ENCODE measurements at places on chromosomes 12 and 14.

GRCh38 chr14:85315733-85316290 is 214.1 kb upstream of the FLRT2 start:
- DNase-seq = no peak

- no peak for DNase-seq
Observed at GRCh38 chr12:29159661-29160060, 10.6 kb downstream of the FAR2 start.

DNA sequence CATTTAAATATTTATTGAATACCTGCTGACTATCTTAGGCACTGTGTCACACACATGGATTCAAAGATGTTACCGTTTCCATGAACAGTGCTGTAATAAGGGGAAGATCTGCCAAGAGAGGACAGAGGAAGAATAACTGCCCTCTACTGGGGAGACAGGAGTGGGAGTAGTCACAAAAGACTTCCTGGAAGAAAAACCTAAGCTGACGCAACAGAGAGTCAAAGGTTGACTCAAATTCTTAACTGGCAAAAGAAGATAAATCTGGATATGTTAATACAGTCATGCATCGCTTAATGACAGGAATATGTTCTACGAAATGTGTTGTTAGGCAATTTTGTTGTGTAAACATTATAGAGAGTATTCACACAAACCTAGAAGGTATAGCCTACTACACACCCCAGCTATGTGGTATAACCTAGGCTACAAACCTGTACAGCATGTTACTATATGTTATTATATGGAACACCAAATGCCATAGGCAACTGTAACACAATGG is 51.5 kb downstream of the DCAF5 start:
- DNase-seq = peak; percentile 66

DNA sequence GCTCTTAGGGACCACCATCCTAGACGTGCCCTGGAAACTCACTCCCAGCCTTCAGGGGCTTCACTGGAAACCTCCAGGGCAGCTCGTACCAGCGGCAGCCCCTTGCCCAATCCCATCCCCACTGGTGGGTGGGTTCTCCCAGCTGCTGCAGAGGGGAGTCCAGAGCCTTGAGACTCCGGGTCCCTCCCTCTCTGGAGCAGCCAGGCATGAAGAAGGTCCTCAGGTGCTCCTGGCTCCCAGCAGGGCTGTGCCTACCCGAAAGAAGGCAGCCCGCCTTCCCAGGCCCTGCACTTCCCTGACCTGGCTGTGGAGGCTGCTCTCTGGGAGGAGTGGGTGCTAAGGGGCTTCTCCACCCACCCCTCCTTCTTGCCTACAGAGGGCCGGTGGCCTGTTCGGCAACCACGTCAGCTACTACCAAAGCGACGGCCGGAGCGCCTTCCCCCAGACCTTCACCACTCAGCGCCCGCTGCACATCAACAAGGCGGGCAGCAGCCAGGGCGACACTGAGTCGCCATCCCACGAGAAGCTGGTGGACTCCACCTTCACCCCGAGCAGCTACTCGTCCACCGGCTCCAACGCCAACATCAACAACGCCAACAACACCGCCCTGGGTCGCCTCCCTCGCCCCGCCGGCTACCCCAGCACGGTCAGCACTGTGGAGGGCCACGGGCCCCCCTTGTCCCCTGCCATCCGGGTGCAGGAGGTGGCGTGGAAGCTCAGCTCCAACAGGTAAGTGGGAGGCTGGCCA is 115.5 kb upstream of the FKBP4 start:
- no peak for DNase-seq

GRCh38 chr12:130126023-130126432 is 36.2 kb upstream of the FZD10 start:
- no peak for DNase-seq

GRCh38 chr12:31390991-31391390 is 65.0 kb upstream of the SINHCAF start:
- DNase-seq = no peak

GRCh38 chr12:31008961-31009840 is 64.5 kb upstream of the DDX11 start:
- DNase-seq = no peak

GRCh38 chr12:119222222-119222951 is 43.7 kb downstream of the HSPB8 start:
- no peak for DNase-seq

DNA sequence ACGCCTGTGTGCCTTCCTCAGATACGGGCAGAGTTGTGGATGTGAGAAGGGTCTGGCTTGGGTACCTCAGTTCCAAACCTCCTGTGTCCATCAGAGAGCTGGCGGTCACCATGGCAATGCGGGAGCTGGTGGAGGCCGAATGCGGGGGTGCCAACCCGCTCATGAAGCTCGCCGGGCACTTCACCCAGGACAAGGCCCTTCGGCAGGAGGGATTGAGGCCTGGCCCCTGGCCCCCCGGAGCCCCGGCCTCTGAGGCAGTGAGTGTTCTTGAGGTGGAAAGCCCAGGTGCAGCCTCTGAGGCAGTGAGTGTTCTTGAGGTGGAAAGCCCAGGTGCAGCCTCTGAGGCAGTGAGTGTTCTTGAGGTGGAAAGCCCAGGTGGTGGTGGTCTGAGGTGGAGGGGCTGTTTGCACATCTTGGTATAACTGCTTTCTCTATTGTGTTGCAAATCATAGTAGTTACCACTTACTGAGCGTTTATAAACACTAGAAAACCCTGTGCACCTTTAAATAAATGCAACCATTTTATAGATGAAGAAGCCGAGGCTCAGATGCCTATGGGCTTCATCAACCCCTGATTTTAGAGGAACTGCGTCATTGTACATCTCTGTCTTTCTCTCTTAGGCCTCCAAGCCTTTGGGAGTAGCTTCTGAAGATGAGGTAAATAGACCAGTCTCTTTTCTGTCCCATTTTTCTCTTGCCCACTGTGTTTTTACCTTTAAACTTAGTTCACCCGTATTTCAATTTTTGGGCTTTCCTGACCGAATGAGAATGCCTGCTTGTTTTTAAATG is 976 bp downstream of the PEX5 start:
- peak; percentile 10 for DNase-seq

GRCh38 chr12:62250671-62251608 is 9.3 kb upstream of the USP15 start:
- no peak for DNase-seq

GRCh38 chr14:72942934-72943333 is 16.7 kb downstream of the DCAF4 start:
- no peak for DNase-seq

DNA sequence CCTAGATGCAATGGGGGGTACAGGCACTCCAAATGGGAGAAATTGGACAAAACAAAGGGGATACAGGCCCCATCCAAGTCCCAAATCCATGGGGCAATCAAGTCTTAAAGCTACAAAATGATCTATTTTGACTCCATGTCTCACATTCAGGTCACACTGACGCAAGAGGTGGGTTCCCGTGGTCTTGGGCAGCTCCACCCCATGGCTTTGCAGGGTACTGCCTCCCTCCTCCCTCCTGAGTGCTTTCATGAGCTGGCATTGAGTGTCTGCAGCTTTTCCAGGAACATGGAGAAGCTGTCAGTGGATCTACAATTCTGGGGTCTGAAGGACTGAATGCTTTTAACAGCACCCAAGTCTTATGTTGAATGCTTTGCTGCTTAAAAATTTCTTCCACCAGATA is 274.5 kb upstream of the LRIG3 start:
- no peak for DNase-seq

DNA sequence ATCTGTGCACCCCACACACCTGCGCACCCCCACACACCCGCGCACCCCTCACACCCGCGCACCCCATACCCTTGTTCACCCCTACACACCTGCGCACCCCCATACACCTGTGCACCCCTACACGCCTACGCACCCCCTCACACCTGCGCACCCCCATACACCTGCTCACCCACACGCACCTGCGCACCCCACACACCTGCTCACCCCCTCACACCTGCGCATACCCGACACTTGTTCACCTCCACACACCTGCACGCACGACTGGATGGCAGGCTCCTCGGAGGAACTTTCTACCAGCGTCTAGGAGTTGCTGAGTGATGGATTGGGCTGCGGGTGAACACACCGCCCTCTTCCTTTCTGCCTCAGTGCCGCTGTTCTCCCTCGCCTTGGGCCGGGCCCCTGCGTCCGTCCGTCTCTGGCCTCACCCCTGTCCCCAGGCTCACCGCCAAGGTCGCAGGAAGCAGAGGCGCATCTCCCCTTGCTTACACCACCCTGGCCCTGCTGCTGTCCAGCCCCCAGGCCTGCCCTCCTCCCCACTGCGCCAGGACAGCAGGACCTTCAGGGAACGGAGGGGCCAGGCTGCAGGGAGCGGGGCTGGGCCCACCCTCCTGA is 20.7 kb upstream of the TMEM106C start:
- DNase-seq = no peak

- DNase-seq = no peak
Observed at GRCh38 chr14:22479132-22479531, 109.9 kb downstream of the DAD1 start.

DNA sequence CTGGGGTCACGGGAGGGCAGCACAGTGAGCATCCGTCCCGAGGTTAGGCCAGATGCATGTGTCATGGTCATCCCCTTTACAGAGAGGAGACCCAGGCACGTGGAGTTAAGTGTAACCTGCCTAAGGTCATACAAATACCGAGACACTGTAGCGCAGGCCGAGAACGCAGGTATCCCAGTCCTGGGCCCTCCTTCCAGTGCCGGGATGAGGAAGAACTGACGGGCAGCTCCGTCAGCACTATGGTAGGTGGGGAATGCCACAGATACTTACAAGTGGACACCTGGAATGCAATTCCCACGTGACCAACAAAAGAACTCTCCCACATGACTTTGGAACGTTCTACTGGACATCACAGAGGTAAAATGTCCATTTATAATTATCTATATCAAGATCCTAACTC is 8.7 kb upstream of the TMEM229B start:
- DNase-seq = no peak

GRCh38 chr12:95316798-95317197 is 99.2 kb downstream of the VEZT start:
- DNase-seq = no peak

DNA sequence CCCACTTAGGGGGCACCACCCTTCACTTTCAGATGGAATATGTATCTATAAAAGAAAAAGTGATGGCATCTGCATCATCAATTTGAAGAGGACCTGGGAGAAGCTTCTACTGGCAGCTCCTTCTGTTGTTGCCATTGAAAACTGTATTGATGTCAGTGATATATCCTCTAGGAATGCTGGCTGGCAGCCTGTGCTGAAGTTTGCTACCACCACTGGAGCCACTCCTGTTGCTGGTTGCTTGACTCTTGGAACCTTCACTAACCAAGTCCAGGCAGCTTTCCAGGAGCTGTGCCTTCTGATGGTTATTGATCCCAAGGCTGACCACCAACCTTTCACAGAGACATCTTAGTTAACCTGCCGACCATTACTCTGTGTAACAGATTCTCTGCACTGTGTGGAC is 44.7 kb downstream of the RIMKLB start:
- peak; percentile 46 for DNase-seq

- DNase-seq = no peak
Observed at GRCh38 chr12:130982565-130983225, 29.0 kb downstream of the ADGRD1 start.

DNA sequence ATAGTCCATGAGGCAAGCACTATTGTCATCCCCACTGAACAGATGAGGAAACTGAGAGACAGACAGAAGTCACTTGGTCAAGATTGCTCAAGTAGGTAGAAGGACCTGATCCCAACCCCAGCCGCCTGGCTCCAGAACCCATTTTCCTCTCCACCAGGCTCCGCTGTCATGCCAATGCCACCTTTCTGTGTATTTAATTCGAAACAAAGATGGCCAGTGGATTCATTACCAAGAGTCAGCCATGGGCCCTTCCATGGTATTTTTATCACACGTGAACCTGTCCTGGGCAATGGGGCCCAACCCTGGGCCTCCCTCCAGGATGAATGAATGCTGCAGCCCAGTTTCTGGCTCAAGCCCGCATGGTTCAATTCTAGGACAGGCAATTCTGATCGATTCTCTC is 673.4 kb downstream of the BCL11B start:
- no peak for DNase-seq

GRCh38 chr14:83101846-83102245 is 1568.2 kb upstream of the SEL1L start:
- no peak for DNase-seq

- no peak for DNase-seq
Observed at GRCh38 chr14:31013841-31014240, 11.6 kb upstream of the AP4S1 start.

GRCh38 chr12:121513464-121514183 is 67.2 kb downstream of the KDM2B start:
- peak; percentile 75 for DNase-seq

GRCh38 chr12:131041216-131041967 is 87.7 kb downstream of the ADGRD1 start:
- DNase-seq = no peak

DNA sequence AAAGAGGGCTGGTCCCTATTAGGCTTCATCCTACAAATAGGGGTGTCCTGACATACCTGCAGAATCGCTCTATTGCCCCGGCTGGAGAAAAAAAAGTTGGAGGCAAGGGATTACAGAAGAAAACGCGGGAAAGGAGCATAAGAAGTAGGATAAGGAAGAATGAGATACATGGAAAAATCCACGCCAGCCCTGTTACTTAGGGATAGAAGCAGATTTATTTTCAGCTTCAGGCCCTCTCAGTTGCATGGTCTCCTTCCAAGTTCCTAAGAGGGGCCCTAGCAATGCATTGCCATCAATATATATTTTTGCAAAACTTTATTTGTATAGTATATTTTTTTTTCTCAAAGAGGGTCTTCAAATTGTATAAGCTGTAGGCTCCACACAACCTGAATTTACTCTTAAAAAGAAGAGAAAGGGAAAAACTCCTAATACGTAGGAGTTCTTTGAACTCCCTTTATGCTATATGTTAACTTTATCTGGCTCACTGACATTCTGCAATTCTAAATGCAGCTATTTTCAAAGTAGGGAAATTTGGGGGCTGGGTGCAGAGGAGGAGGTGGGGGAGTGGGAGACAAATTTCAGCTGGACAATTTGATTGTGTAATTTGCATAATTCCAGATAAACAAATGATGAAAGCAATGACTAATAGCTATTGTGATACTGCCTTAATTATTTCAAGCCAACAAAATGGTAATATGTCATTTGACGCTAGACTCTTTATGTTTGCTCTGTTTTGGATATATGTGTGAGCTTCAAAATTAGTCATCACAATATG is 137.7 kb upstream of the TRHDE start:
- no peak for DNase-seq

DNA sequence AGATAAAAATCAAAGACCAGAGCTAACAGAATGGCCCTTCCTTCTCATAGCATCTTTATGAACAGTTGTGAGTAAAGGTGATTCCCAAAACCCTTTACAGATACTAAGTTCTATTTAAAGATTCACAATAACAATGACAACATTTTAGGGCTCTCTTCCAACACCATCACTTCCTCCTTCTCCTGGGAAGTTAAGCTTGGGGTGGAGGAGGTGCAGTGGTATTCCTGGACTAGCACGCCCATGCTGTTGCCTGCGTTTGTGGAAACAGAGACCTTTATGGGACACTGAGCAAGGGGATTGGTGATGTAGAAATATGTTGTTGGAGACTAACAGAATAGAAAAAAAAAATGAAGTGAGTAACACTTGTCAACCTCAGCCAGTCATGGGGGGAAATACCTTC is 22.5 kb downstream of the SYNE2 start:
- no peak for DNase-seq
